Stimulated activated CD8-positive, alpha-beta memory T cell treated with anti-CD3 and anti-CD28 coated beads, Interleukin-15, amount 100 ng/mL, for 48 hours (primary cell): ENCODE measurements at places on chromosomes 11 and 22.

- no peak for DNase-seq
Observed at GRCh38 chr22:24040946-24041345, 29.8 kb downstream of the CABIN1 start.

DNA sequence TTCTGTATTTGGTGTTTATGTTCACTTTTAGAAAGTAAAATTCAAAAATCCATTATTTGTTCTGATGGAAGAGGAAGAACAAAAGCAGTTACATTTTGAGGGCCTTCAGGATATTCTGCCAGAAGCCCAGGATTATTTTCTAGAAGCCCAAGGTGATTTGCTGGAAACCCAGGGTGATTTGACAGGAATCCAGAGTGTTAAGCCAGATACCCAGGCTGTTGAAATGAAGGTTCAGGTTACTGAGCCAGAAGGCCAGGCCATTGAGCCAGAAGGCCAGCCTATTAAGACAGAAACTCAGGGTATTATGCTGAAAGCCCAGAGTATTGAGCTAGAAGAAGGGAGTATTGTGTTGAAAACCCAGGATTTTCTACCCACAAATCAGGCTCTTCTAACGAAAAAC lies 33.1 kb downstream of the CCDC15 start:
- DNase-seq: no peak

GRCh38 chr11:58691675-58692074 lies 40.1 kb downstream of the GLYAT start:
- DNase-seq: no peak

DNA sequence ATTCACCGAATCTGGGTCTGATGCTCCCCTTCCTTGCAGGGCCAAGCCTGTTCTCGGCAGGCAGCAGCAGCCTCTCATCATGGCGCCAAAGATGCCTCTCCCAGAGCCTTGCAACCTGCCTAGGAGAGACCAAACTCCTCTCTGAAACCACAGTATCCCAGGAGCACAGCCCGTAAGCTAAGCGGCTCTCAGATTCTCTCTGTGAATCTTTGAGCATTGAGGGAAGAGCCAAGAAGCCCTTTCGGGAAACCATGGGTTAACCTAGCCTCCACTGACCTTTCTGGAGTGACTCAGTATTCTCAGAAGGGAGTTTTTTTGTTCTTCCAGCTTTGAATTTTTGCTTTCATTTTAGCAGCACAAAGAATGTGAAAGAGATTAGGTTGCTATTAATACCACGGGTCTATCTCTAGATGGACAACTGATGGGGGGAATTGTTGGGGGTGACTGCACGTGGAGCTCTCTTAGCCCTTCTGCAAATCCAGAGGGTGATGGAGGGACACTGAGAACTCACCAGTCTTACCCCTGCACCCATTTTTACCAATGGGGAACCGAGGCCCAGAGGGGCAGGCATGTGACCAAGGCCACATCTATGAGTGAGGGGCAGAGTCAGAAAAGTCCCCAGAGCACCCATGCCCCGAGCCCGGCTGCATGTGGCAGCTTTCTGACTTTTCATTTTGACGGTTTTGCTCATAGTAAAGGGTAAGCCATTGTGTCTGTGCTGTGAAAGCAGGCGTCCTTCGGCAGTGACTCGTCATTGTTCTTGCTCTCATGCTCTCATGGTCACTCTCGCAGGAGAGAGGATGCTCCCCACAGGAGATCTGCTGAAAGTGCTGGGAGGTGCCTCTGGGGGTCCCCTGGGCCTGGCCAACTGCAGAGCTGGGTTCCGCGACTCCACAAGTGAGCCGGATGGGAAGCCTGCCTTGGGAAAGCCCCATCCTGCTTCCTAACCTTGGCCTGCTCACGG lies 36.0 kb downstream of the IRAG1 start:
- DNase-seq: no peak

- DNase-seq: peak; percentile 32
Observed at GRCh38 chr11:57474017-57474802, 13.9 kb downstream of the RTN4RL2 start.

GRCh38 chr11:113896156-113896879 lies 8.3 kb upstream of the HTR3B start:
- no peak for DNase-seq

- DNase-seq: no peak
Observed at GRCh38 chr22:26357813-26358212, 71.2 kb upstream of the ASPHD2 start.

DNA sequence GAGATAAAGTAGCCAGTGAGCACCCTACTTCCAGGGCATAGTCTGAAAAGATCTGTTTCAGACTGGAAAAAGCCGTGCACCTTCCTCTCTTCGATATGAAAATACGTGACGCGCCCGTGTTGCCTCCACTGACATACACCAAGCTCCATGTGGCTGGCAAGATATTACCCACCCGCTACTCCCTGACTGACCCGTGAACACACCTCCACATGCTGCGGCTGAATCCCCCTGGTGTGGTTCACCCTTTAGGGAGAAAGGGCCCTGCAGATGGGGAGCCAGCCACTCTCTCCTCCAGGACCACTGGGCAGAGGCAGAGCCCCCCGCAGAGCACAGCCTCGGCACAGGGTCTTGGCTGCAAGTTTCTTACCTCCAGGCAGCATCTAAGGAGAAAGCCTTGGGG lies 245.0 kb downstream of the BRD1 start:
- DNase-seq: no peak

DNA sequence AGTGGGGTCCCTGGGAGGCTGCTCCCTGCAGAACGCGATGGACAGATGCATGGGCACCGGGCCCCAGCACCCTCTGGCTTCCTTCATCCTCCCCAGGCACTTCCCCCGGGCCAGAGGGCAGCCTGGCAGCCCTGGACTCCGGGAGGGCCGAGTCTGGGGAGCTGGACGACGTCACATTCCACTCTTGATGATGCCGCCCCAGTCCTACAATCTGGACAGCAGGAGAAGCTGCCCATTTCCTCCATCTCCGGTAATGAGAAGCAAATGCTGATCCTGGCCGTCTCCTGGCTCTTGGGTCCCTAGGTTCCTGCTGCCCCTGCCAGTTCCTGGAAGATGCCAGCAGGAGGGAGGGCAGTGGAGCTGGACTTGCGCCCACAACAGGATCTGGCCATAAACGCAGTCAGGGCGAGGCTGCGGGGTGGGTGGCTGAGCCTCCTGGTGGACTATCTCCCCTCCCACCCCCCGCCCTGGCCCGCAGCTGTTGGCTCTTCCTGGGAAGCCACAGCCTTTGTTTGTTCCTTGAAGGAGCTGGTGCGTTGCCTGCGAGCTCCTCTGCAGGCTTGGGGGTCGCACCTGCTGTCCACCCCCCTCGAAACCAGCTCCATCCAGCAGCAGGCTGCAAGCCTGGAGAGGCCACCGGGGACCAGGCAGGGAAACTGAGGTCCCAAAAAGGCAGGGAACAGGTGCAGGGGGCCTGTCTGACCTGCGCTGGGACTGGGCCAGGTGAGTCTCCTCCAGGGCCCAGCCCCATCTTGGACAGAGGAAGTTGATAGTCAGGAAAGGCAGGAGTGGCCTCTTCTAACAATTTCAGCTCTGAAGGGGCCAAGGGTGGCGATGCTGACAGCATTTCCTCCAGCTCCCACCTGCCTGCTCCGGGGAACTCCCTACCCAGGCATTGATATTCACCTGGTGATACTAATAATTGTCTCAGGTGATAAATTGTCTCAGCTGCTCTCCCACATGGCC lies 17.9 kb upstream of the MUC6 start:
- no peak for DNase-seq

GRCh38 chr22:37098976-37099591 lies 10.4 kb downstream of the TMPRSS6 start:
- no peak for DNase-seq

- no peak for DNase-seq
Observed at GRCh38 chr11:64903291-64903833, 13.6 kb downstream of the ATG2A start.

DNA sequence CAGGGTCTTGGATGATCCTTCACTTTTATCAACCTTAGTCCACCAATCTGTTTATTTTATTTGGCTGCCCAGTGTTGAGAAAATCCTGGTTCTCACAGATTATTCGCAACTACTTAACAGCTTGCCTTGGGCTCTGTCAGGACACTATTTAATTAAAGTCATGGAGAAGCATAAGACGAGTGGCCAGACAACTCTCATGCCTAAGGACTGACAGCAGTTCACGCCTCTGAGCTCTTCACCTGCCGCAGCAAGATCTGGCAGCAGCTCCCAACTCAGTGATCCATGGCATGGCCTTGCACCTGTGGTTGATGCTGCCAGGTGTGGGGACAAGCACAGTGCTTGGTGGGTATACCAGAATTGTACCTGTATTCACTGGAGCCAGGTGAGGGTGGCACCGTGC lies 37.8 kb downstream of the HIRA start:
- DNase-seq: no peak

DNA sequence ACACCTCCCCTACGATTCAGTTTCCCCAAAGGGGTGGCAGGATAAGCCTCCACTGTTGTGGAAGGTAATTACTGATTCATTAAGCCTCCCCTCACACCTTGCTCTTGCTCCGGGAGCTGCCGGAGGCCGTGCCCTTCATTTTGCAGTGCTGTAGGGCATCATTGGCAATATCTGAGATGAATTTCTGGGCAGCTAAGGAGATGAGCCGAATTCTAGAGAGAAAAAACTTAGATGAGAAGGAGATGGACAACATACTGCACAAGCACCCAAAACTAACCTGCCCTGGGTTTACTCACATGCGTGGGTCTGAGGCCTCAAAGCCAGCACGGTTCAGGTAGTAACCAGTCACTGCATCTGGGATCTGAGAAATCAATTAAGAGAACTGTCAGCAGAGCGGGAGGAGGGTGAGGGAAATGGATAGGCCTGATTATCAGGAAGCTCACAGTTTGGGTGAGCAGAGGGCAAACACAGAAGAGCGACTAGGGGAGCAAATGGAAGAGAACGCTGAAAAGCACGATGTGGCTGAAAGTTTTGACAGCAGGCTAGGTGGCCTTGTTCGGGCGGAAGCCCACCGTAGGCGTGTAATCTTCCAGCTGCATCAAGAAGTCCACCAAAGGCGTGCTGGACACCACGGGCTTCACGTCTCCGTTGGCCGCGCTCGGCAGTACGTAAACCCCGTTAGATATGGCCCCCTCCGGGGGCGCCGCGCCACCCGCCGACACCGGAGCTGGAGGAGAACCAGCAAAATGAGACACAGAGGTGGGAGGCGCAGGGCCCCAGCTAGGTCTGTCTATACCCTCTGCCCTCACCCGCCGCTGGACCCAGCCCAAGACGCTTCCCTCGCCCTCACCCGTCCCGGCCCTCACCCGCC lies 689 bp downstream of the TAF10 start:
- DNase-seq: peak; percentile 12

DNA sequence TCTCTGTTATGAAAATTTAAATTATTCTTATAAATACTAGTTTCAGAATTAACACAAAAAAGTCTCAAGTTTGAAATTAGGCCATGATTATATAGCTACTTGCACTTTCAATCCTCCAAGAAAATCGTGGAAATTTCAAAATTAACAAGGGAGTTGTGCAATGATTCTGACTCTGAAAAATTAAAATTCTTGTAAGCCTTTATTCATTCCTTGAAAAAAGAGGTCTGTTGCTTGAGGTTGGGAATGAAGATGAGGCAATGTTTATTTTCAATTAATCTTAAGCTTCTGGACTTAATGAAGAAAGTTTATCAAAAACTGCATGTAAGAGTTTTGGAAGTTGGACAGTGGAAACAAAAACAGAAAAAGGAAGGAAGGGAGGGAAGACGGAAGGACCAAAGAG lies 128.2 kb upstream of the FIBIN start:
- no peak for DNase-seq

- no peak for DNase-seq
Observed at GRCh38 chr11:83818349-83818748, 532.2 kb upstream of the CCDC90B start.

GRCh38 chr22:39724390-39724789 lies 153.8 kb downstream of the CACNA1I start:
- no peak for DNase-seq

DNA sequence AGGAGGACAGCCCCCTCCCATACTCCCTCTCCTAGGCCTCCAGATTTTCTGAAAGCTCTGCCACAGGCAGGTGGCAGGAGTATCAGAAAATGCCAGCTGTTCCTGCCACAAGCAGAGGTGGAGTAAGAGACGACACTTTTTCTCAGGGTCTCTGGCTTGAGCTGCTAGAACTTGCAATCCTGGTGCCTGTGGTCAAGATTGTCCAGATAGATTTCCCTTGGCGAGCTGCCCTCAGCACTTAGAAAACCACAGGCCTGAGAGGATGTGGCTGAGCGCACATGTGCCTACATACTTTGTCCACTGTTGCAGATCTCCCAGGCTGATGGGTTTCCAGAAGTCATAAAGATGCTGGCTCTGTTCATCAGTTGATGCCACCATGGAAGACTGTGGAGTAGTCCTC lies 65.7 kb upstream of the NAV2 start:
- no peak for DNase-seq

DNA sequence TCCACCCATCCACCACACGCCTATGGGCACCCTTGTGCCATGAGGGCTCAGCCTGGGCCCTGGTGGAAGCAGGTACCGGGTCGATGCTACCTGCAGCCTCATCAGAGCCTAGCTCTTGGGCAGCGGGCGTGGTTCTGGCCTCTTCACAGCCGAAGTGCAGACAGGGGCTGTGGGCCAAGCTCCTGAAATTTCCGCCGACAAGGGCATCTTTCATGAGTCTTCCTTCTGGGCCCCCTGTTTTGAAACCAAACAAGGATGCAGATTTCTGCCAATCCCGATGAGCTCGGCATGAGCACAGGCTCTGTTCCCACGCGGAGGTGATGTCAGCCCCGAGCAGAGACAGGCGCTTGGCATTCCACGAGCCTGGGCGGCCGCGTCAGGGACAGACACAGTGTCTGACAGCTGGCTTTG lies 22.6 kb upstream of the MGAT3 start:
- no peak for DNase-seq

GRCh38 chr11:79600711-79601110 lies 159.9 kb upstream of the TENM4 start:
- DNase-seq: no peak

GRCh38 chr22:50656122-50657070 lies 16.2 kb upstream of the SHANK3 start:
- no peak for DNase-seq

- DNase-seq: no peak
Observed at GRCh38 chr22:45455621-45456020, 42.1 kb downstream of the RIBC2 start.

DNA sequence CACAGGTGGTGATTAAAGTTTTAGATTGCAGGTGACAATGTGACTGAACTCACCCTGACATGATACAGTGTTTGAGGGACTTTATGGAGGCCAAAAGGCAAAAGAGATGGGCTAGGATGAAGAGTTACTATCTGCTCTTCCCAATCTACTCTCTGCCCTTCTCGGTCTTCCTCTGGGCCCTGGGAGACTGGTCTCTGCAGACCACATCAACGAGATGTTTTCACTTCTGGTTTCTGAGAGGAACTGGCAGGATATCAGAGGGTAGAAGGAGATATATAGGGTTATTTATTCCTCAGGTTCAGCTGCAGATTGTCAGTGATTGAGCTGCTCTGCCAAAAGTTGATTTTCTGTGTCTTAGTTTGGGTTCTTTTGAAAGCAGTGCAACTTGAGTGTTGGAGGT lies 32.4 kb upstream of the CD44 start:
- no peak for DNase-seq

GRCh38 chr11:94933223-94934130 lies 39.9 kb downstream of the CWC15 start:
- DNase-seq: no peak
